ENCODE measurements at places on chromosomes 6 and 20. TPM values are rescaled to one million over a fixed set of nuclear protein-coding genes. Genes with fewer than 3 reads are reported as not detected.

The MAFB gene
- 1.8 TPM for total RNA-seq

The DAAM2 gene
- total RNA-seq = 2.9 TPM

The RTF2 gene
- 51.4 TPM for total RNA-seq

The TUBB2B gene
- 599 TPM for total RNA-seq

The TRMT11 gene
- total RNA-seq = 32.4 TPM

The NRN1 gene
- 0.26 TPM for total RNA-seq

The WFDC12 gene
- not detected for total RNA-seq

The SSR1 gene
- 117 TPM for total RNA-seq

GRCh38 chr20:10316582-10316981, 98.0 kb downstream of the SNAP25 start:
- no peak for DNase-seq
- H3K36me3 ChIP-seq = no peaks in the 10 kb centered on the region
- H3K27ac ChIP-seq = no peak overlapping the region
- H3K27me3 ChIP-seq = no peaks in the 10 kb centered on the region

DNA sequence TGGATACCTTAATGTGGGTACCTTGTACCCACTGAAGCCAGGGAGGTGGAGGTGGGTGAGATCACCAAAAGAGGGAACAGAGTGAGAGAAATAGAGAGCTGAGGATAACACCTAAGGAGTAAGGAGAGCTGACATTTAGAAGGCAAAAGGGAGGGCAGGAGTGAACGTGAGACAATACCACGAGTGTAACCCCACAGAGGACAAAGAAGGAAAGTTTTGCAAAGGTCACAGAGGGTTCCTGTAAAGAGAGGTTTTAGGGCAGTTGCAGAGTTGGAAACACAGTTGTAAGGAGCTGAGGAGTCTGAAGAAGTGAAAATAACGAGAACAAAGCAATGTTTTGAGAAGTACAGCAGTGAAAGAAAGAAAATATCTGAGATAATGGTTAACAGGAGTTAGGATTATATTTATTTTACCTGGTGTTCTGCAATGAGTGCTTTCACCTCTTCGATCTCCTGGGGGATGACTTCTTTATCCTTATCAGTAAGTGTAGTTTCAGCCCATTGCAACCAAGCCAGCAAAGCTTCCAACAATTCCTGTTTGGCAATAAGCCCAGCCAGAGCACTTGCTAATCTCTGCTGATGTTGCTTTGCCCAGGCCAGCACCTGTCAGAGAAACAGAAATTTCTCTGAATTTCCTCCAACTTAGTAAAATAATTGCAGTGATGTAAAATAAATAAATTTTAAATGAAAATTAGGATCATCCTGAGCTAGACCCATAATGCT, 166.8 kb downstream of the DST start:
- DNase-seq = no peak
- H3K4me3 ChIP-seq = no peak overlapping the region
- H3K4me1 ChIP-seq = peaks cover 4% of the 10 kb centered on the region
- H3K27ac ChIP-seq = no peak overlapping the region
- no peaks in the 10 kb centered on the region for H3K27me3 ChIP-seq
- 0 out of 2 replicates have a peak, but pooled peaks cover 3% of the 10 kb centered on the region for H3K36me3 ChIP-seq

DNA sequence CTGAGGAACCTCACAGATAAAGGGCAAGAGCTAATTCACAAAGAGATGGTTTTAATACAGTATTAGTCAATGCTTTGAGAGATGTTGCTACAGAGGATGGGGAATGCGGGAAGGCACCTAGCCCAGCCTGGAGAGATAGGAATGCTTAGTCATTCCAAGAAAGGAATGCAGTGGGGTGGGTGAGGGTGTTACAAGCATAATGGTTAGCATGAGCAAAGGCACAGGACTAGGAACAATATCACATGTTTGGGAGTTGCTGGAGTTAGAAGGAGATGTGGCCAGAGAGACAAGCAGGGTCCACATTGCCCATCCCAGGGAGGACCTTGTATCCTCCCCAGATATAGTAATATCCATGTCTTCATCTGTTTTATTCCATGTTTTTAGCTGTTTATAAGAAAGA, 107.0 kb upstream of the OGFRL1 start:
- H3K36me3 ChIP-seq = no peaks in the 10 kb centered on the region
- no peak overlapping the region for H3K4me3 ChIP-seq
- H3K27ac ChIP-seq = no peak overlapping the region
- DNase-seq = no peak
- no peaks in the 10 kb centered on the region for H3K27me3 ChIP-seq

- H3K27me3 ChIP-seq = peaks cover 22% of the 10 kb centered on the region
- peaks cover 2% of the 10 kb centered on the region for H3K4me1 ChIP-seq
- H3K36me3 ChIP-seq = no peaks in the 10 kb centered on the region
- no peak overlapping the region for H3K27ac ChIP-seq
Measured at GRCh38 chr6:17103715-17104114, 1.9 kb downstream of the STMND1 start.

- DNase-seq = no peak
- H3K27ac ChIP-seq = no peak overlapping the region
- H3K4me1 ChIP-seq = no peaks in the 10 kb centered on the region
Measured at GRCh38 chr6:37763413-37763812, 56.1 kb upstream of the ZFAND3 start.

DNA sequence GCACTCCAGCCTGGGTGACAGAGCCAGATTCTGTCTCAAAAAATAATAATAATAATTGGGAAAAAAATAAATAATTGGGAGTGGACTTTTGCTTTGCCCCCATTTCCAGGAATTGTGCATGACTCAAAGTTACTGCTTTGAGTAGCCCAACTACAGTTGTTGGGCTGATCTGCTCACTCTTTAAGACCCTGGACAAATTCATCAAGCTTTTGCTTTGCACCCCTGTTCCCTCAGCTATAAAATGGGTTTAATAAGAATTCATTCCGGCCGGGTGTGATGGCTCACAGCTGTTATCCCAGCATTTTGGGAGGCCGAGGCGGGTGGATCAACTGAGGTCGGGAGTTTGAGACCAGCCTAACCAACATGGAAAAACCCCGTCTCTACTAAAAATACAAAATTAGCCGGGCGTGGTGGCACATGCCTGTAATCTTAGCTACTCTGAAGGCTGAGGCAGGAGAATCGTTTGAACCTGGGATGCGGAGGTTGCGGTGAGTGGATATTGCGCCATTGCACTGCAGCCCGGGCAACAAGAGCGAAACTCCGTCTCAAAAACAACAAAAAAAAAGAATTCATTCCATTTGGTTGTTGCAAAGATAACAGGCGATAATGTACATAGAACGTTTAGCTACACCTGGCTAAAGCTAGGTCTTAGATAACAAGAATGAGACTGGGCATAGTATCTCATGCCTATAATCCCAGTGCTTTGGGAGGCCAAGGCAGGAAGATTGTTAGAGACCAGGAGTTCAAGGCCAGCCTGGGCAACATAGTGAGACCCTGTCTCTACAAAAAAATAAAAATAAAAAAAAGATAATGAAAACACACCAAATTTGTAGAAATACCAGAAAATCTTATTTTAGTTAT, 87.9 kb upstream of the ZNF217 start:
- no peaks in the 10 kb centered on the region for H3K27me3 ChIP-seq
- H3K4me1 ChIP-seq = peaks cover 8% of the 10 kb centered on the region
- H3K27ac ChIP-seq = no peak overlapping the region
- H3K36me3 ChIP-seq = no peaks in the 10 kb centered on the region

DNA sequence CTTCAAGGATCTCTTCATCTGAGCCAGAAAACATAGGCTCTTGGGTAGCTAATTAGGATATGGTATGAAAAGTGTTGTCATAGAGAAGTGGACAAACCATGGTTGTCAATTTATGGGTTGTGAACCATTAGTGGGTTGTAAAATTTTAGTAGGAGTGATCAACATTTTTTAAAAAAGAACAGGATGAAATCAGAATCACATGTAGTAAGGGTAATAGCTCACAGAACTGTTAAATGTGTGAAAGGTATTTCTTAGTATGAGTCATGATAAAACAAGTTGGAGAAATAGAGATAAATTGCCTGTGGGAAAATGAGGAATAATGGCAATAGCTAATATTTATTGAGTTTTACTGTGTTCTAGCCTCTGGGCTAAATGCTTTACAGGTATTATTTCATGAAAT, 113.4 kb downstream of the MAP3K4 start:
- no peaks in the 10 kb centered on the region for H3K4me1 ChIP-seq
- no peak overlapping the region for H3K27ac ChIP-seq
- H3K36me3 ChIP-seq = peaks cover 16% of the 10 kb centered on the region
- H3K27me3 ChIP-seq = no peaks in the 10 kb centered on the region

DNA sequence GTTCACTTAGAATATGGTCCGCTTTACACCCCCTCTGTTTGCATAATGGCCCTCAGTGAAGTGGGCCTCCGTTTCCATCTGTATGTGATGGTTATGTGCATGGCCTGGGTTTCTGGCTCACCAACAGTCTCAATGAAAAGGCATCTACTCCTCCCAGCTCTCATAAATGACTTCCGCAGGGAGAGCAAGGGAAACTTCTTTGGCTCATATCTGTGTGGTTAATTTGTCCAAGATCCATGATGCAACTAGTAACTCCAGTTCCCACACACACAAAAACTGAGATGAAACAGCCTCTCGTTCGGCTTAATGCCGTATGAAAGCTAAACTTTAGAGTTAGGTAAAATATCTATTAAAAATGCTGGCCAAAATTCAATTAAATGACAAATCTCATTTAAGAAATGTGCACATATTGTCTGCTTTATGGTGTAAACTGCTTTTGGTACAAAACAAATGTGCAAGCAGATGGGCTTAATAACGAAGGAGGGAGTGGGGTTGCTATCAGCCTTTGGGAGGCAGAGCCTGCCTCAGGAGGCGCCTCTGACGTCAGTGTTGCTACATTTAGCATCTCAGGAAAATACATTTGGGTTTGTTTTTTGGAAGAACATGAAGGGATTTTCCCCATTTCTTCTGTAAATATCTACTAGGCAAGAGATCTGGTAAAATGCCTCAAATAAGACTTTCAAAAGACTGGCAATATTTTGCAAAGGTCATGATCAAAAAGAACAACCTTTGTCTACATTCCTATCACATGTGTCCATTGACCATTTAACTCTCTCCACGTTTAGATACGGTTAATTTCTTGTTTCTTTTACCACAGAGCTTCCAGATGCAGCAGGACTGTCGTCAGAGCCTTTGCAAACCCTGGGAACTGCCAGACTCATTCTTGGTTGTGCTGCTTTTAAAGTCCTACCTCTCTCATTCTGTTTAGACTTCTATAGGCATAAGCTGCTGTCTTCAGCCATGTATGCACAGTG, 96.8 kb downstream of the ARMC2 start:
- no peaks in the 10 kb centered on the region for H3K36me3 ChIP-seq
- DNase-seq = no peak
- no peaks in the 10 kb centered on the region for H3K27me3 ChIP-seq

DNA sequence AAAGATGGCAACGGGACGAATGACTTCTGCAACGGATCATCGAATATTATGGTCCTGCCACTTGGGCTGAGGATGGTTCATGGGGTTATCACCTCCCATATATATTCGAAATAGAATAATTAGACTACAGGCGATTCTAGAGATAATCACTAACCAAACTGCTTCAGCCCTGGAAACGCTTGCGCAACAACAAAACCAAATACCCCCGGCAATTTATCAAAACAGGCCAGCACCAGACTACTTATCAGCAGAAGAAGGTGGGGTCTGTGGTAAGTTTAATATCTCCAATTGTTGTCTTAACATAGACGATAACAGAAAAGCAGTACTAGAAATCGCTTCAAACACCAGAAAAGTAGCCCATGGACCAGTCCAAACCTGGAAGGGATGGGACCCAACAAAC, 31.0 kb upstream of the ULBP3 start:
- DNase-seq = no peak
- H3K4me1 ChIP-seq = no peaks in the 10 kb centered on the region
- H3K27ac ChIP-seq = no peak overlapping the region
- no peaks in the 10 kb centered on the region for H3K27me3 ChIP-seq
- no peak overlapping the region for H3K4me3 ChIP-seq

- no peak overlapping the region for H3K27ac ChIP-seq
- H3K4me3 ChIP-seq = no peak overlapping the region
Measured at GRCh38 chr6:36962874-36963273, 8.3 kb downstream of the PI16 start.

GRCh38 chr6:108407904-108408827, 113.3 kb downstream of the AFG1L start:
- DNase-seq = no peak
- no peaks in the 10 kb centered on the region for H3K36me3 ChIP-seq
- H3K4me3 ChIP-seq = no peak overlapping the region
- no peak overlapping the region for H3K27ac ChIP-seq

- no peak overlapping the region for H3K27ac ChIP-seq
- DNase-seq = no peak
- no peak overlapping the region for H3K4me3 ChIP-seq
- no peaks in the 10 kb centered on the region for H3K36me3 ChIP-seq
- H3K27me3 ChIP-seq = no peaks in the 10 kb centered on the region
Measured at GRCh38 chr6:113664909-113665308, 192.2 kb upstream of the MARCKS start.

DNA sequence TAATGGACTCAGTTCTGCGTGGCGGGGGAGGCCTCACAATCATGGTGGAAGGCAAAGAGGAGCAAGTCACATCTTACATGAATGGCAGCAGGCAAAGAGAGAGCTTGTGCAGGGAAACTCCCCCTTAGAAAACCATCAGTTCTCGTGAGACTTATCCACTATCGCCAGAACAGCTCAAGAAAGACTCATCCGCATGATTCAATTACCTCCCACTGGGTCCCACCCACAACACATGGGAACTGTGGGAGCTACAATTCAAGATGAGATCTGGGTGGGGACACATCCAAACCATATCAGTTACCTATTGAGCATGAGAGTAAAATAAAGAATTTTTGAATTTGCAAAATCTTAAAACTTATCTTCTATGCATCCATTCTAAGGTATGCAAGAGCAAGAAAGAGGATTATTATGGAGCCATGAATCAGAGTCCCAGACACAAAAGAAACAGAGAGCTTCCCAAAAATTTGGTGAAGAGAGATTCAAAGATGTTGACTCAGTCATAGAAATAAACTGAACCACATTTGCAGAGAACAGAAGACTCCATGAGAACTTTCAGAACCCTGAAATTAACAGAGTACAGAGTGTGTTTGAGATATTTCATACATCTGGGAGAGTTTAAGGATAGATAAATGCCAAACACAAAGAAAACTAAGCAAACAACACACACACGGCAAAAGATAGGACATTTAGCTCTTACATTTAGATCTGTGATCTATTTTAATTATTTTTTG, 17.1 kb upstream of the MOXD1 start:
- H3K4me3 ChIP-seq = no peak overlapping the region
- no peaks in the 10 kb centered on the region for H3K4me1 ChIP-seq

- H3K27ac ChIP-seq = no peak overlapping the region
- no peak overlapping the region for H3K4me3 ChIP-seq
- DNase-seq = no peak
- no peaks in the 10 kb centered on the region for H3K36me3 ChIP-seq
- no peaks in the 10 kb centered on the region for H3K27me3 ChIP-seq
Measured at GRCh38 chr20:4813076-4813862, 91.6 kb downstream of the PRND start.

GRCh38 chr6:118935978-118936703, 1.2 kb upstream of the MCM9 start:
- no peaks in the 10 kb centered on the region for H3K4me1 ChIP-seq
- peak overlapping the region; percentile 100 for H3K4me3 ChIP-seq
- no peak for DNase-seq
- H3K36me3 ChIP-seq = peaks cover 2% of the 10 kb centered on the region
- H3K27ac ChIP-seq = no peak overlapping the region

DNA sequence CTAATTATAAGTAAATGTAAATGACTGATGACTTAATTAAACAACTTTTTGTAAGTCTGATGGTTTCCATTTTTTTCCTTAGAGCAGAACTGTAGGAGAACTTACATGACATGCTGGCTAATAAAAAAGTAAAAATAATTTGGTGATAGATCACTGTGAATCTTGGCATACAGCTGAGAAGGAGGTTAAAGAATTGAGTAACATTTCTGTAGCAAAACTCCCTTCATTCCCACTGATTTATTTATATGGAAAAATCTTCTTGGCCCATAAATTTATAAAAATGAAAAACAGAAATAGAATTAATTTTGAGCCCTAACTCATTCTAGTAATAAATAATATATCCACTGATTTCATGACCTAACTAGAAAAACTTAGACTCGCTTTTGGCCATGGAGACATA, 48.1 kb downstream of the SLC22A3 start:
- no peaks in the 10 kb centered on the region for H3K36me3 ChIP-seq
- no peak overlapping the region for H3K27ac ChIP-seq
- H3K4me3 ChIP-seq = no peak overlapping the region

Data from H1 (cell line).